ENCODE measurements at places on chromosomes 11 and 22.

GRCh38 chr11:64369440-64370421 is 10.8 kb downstream of the RPS6KA4 start:
- DNase-seq: no peak

GRCh38 chr11:61495801-61496601 is 12.5 kb upstream of the LRRC10B start:
- peak; percentile 59 for DNase-seq

DNA sequence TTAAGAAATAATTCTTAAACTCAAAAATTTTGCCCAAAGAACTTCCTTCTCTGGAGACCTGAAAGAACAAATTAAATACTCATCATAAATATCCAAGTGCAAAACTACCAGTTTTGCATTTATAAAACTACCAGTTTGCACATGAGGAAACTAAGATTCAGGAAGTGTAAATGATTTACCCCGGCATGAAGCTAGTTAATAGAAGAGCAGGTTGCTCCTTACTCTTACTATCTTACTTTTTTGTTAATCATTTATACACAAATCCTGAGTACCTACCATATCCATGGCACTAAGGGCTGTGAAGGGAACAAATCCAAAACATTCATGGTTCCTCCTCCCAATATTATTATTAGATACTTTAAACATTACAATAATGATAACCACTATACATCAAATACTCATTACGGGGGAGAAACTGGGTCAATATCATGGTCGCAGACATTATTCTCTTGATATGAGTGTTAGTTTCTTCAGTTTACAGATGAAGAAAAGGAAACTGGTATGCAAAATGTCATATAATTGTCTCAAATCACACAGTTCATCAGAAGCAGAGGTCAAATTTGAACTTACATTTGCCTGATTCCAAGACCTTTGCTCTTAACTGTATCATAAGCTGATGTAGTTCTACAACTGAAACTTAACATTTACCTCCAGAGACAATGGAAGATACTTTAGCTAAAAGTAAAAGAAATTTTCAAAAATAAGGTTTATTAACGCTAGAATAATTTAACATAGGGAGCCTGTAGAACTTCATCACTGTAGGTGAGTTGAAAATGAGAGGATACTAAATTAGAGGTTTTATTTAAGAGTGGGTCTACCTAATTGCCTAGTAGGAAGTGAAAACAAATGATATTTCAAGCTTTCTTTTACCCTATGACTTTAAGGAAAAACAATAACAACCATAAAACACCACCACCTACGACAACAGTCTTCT is 74.5 kb downstream of the FAM76B start:
- no peak for DNase-seq

DNA sequence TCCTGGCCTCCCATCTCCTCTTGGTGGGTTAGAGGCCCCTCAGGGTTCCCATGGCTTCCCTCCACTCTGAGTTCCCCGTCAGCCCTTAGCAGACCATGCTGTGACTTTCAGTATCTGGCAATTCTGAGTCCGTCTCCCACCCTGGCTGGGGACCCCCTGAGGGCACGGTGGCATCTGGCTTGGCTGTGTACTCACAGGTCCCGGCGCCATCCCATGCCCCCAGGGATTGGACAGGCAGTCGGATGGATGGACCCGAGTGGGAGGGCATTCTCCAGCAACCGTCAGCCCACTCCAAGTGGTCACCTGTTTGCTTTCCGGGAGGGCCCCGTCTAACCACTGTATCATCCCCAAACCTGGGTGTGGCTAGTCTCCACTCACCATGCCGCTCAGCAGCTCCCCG is 24.0 kb upstream of the ABCC8 start:
- no peak for DNase-seq

DNA sequence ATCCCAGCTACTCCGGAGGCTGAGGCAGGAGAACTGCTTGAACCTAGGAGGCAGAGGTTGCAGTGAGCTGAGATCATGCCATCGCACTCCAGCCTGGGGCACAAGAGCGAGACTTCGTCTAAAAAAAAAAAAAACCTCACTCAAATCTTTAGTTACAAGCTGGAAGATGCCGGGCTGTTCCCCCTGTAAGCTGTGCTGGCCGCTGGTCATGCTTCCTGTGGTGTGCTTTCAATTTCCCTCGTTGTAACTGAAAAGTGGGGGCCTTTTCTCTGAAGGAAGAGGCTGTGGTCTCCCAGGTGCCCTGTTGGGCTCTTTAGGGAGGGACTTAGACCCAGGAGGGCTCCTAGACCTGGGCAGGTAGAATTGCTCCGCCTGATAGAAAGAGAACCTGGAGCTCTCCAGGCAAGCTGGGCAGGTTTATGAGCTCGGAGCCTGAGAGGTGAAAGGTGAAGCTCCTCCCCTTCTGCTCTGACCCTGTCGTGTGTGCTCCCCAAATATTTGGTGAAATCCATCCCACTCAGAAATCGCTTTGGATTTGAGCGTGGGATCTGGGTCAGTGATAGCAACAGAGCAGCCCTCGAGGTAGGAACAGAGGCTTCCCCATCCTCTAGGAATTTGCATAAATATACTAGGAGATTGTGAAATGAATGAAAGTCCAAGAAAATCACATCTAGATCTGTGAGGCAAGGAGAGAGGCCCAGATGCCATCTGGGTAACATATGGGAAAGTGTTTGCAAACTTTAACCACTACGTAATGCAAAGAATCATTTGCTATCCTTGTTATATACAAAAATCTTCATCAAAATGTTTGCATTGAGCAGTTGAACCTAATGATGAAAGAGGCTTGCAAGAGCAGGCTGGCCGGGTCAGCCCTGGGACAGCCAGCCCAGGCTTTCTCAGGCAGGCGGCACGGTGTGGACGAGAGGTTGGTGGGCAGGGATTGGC is 154.3 kb downstream of the FBXO7 start:
- DNase-seq: no peak

- no peak for DNase-seq
Observed at GRCh38 chr11:72985645-72986044, 156.5 kb downstream of the FCHSD2 start.

DNA sequence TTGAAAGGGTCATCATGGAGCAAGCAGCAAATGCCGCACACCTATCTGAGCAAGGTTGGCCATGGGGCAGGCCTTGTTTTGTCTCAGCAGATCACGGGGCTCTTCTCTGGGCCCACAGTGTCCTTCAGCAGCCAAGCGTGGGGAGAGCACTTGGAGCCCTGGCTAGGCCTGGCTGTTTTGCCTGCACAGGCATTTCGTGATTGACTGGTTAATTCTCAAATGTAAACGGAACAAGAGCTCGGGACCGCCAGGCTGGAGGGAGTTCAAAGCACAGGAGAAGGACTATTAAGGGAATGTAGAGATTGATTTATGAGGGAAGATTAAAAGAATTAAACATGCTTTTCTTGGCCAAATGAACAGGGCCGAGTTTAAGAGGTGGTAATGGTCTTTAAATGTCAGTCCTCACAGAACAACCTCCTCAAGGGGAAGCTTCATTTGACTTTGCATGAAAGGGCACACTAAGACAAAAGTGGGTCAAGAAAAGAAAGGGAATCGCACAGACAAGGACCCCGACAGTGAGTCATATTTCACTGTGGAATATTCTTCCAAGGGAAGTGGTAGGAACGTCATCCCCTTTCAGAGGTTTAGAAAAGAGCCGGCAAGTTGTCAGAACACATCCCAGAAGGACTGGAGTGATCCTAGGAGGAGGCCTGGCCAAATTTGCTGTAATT is 20.7 kb downstream of the SPON1 start:
- DNase-seq: no peak

GRCh38 chr22:43200031-43200430 is 13.1 kb upstream of the TTLL12 start:
- DNase-seq: no peak

GRCh38 chr11:1753229-1753928 is 3.0 kb upstream of the IFITM10 start:
- DNase-seq: no peak

DNA sequence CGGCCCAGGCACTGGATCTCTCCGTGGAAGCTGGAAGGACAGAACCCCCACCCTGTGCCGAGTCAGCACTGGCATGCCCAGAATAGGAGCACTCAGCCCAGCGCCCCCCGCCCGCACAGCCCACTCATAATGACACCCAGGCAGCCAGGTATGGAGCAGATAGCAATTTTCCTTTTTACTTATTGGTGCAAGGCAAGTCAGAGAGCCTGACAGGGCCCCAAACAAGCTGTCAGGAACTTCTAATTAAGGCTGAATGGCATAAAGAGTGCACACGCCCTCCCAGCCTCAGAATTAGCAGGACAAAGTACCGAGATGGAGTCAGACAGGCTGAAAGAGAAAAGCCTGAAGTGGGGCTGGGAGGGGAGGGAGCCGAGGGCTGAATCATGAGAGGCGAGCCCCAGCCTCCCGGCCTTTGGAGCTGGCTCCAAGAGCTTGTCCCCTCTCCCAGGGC is 76.9 kb downstream of the DSCAML1 start:
- no peak for DNase-seq

- DNase-seq: peak; percentile 87
Observed at GRCh38 chr11:66347425-66348276, at the start of gene B4GAT1. Gene B4GAT1, minus strand, starts transcription at chr11:66347629. Its CDS starts 84 bp downstream, at chr11:66347545.

DNA sequence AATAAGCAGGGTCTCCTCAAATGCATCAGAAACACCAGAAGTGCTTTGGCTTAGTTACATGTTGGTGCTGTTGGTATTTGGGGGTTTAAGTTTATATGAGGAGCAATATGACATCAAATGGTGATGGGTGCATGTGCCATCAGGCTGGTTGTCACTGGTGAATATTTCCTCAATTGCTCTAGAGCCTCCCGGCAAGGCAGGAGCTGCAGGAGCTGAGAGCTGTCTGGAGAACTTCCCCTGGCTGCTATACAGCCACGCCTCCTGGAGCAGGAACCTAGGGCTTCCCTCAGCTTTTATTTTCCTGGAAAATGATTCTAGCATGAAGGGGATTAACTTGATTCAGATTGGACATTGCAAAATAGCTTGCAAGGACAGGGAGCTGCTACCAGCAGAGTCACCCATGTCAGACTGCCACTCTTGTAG is 15.8 kb downstream of the IGLL5 start:
- DNase-seq: no peak

DNA sequence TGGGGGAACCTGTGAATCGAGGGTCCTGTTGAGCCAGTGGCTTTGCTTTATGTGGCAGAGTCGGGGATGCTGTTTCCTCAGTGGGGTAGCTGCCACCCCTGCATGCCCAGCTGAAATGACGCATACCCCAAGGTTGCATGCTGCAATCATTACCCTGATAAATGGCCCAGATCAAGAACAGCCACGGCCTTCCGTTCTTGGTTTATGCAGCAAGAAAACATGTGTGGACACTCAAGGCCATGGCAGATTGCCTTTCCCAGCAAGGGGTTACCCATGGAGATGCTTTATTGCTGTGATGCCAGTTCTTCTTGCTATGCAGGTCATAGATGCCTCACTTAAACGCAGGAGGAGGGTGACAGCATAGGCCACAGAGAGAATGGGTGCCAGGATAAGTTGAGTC is 14.3 kb upstream of the SREBF2 start:
- DNase-seq: no peak

DNA sequence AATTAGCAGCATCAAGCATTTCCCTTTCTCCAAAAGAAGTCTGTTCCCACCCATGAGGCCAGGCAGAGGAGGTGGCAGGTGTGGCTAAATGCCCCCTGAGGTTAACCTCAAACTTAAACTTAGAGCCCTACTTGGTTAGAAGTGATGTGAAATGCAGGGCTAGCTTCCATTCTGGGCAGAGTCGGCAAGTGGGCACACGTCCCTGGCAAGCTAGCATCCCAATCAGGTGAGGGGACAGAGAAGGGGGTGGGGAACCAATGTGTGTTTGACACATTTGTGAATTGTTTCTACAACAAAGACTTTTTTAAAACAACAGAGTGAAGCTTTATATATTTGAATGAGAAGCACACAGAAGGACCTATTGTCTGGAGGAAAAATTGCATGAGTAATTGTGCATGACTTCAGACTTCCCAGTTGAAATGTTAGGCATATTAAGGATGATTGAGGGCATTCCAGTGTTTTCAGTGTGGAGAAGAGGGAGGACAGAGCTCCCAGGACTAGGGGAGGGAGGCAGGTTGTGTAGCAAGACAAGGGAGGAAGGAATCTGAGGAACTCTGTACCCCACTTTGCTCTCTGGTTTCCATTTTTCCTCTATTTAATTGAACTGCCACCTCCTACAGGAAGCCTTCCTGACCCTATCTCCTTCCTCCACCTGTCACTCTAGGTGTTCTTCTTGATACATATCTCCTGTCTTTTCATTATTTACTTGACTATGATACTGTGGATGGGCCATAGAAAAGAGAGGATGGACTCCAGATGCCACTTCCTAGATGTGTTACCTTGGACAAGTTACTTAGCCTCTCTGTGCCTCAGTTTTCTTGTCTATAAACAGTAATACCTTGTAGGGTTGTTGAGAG is 83.3 kb upstream of the PICALM start:
- peak; percentile 77 for DNase-seq

- DNase-seq: no peak
Observed at GRCh38 chr11:25587496-25587895, 744.4 kb upstream of the ANO3 start.

DNA sequence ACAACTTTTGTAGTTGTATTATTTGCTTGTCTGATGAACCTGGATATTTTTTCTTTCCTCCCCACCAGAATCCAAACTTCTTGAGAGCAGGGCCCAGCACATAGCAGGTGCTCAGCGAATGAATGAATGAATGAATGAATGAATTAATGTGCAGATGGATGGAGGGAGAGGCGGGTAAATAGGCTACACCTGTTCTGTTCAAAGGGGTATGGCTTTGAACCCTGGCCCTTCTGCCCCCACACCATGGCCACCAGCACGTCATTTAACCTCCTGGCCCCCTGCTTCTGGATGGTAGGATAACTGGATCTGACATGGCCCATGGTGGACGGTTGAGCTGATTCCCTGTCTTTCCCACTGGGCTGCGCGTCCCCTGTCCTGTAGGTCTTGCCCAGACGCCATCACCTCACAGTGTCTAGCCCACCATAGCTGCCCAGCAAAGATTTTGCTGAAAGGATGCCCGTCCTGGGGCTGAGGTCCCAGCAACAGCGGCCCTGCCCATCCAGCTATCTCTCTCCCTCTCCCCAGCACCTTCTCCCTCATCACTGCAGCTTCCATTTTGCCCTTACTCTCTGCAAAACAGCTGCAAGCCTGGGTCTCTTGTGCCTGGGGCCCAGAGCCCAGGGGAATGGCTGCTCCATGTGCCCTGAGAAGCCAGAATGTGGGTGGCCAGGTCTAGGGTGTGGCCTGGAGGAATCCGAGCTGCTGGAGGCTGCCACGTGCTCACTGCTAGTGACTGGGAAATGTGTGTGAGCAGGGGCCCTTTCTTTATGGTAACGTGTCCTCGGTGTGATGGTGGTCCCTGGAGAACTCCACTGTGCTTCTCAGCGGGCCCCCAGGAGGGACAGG is 49.3 kb upstream of the LINC01488 start:
- DNase-seq: no peak

GRCh38 chr22:23800297-23801237 is 13.8 kb downstream of the SMARCB1 start:
- DNase-seq: no peak

GRCh38 chr11:117814204-117814765 is 10.3 kb downstream of the FXYD2 start:
- DNase-seq: no peak

Measured in head of caudate nucleus (tissue), 42 donors.